Fibroblast of villous mesenchyme (primary cell): ENCODE measurements at places on chromosomes 11 and 22. TPM values are rescaled to one million over a fixed set of nuclear protein-coding genes. Genes with fewer than 3 reads are reported as not detected.

HBD gene
- 0.32 and 0.43 TPM in 2 replicates for total RNA-seq

NCAM1 gene
- 0.86 and 2.9 TPM in 2 replicates for total RNA-seq

APOA1 gene
- total RNA-seq: not detected in 2 replicates

HBE1 gene
- total RNA-seq: 0.97 and 1.7 TPM in 2 replicates

CCDC81 gene
- 19.3 and 26.8 TPM in 2 replicates for total RNA-seq

RFPL2 gene
- total RNA-seq: not detected in 2 replicates

ARHGEF17 gene
- 71.2 and 78.3 TPM in 2 replicates for total RNA-seq

GP1BB gene
- total RNA-seq: 0.86 and 2.6 TPM in 2 replicates

FCHSD2 gene
- total RNA-seq: 11.2 and 12.2 TPM in 2 replicates

WNT11 gene
- under 0.01 TPM in 1 of 2 replicates, not detected in the other for total RNA-seq

CECR2 gene
- not detected in 2 replicates for total RNA-seq

H19 gene
- 72.5 and 161 TPM in 2 replicates for total RNA-seq

RFPL3 gene
- total RNA-seq: not detected in 2 replicates

PATE4 gene
- total RNA-seq: not detected in 2 replicates

POU2AF3 gene
- total RNA-seq: not detected in 2 replicates

MYOD1 gene
- under 0.01 TPM in 1 of 2 replicates, not detected in the other for total RNA-seq

KLHL22 gene
- 29.3 and 31.1 TPM in 2 replicates for total RNA-seq

OR51B4 gene
- total RNA-seq: 0.43 TPM in 1 of 2 replicates, not detected in the other

PHOX2A gene
- not detected in 2 replicates for total RNA-seq

KCNC1 gene
- total RNA-seq: 0.64 TPM in 1 of 2 replicates, not detected in the other
